ENCODE measurements at places on chromosomes 3 and 15. TPM values are rescaled to one million over a fixed set of nuclear protein-coding genes. Genes with fewer than 3 reads are reported as not detected.

GHRL gene
- total RNA-seq = 0.19 TPM

IL17RB gene
- total RNA-seq = not detected

CXCR6 gene
- total RNA-seq = not detected

LRIG1 gene
- total RNA-seq = 33.7 TPM

CTXN2 gene
- not detected for total RNA-seq

DNA sequence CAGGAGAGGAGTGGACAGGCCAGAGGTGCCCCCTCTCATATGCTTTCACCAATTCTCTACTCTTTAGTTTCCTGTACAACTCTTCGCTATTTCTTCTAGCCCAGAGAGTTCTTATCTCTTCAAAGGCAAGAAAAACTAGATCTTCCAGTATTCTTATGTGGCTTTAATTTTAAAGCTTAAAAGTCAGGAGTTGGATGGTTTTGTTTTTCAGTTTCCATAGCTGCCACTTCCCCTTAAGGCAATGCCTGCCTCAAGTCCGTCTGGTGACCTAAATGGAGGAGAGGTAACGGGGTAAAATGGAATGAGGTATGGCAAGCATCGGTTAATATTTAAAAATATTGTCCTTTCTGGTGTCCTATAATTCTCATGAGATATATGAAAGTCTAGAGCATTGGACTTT lies 11.4 kb upstream of the VGLL3 start:
- no peak for DNase-seq

DNA sequence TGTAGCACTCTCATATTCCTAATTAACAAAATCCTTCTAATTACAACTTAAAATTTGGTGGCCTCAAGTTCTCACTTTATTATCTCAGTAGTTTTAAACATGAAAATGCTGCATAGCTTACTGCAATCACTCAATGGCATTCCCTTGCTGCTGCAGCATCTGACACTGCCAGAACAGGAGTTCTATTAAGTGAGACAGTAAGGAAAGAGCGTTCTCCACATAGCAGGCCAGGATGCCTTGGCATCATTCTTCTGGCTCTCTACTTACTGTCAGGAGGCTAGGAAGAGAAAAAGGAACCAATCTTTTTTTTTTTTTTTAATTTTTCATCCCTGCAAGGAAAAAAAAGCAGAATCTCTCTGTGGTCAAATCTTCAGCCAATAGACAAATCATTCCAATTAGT lies 3.2 kb downstream of the CNBP start:
- DNase-seq = no peak

DNA sequence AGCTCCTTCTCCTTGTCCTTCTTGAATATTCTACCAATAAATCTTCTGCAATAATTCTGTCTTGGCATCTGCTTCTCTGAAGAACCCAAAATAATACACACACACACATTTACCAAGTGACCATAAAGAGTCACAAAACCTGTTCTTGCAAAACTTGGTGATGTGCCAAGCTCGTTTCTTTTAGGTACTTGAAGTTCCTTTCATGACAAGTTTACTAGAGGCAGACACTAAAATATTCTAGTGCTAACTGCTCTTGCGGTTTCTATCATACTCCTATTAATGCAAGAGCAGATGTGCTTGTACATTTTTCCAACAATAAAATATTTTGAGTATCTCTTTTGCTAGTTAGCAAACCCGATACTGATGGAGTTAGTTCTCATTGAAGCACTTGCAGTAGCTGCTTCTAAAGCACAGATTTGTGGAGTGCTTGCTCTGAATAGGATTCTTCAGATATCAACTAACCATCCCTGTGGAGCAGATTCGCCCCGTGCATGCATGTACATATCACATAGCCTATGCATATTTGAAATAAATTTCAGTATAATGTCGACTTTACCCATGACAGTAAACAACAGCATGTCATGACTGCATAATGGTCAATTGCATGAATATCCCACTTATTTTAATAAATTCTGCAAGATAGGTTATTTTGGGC lies 23.2 kb downstream of the HHLA2 start:
- DNase-seq = no peak

DNA sequence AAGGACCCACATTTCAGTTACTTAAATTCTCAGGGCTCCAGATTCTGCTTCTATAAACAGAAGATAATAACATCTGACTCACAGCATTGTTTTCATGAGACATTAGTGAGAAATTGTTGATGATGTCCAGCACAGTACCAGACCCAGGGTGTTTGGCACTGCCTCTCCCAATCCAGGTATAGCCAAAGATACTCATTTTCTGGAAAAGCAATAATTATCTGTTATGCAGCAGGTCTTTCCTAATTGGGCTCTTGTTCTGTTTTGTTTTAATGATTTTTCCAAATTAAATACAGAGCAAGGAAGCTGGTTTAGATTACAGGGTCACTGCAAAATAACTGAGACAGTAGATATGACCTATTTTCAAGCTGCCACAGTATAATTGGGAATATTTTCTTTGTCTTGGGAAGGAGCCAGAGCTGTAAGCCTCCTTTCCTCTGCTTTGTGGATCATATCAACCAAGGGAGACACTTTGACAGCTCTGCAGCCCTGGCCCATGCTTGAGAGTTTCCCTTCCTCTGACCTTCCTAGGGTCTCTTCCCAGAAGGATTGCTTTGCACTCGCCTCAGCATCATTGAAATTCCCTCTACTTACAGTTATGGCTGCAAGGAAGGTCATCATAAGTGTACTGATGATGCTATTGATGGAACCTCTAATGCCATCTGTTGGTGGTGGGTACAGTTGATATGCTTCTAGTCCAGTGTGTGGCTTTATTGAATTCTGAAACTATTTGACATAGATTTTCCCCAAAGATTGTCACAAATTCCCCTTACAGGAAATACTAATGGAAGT lies 522.4 kb upstream of the ADAMTS9 start:
- peak; percentile 33 for DNase-seq

DNA sequence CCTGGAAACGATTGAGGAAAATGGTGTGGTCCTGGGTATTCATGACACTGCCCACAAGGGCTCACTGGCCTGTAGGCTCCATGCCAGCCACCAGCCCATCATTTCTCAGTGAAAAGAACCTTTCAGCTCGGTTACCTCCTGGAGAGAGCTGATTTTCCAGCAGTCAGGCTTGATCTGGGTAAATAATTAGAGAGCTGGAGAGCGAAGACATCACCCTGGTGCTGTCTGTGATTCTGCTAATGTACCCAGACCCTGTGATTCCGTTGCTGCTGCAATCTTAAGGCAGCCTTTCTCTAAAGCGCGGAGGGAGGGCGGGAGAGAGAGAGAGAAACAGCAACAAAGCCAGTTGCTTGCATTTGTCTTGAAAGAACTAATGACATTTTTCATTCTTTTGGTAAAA lies 221.9 kb upstream of the TOPAZ1 start:
- DNase-seq = no peak

Measured in dermis blood vessel endothelial cell (primary cell).